ENCODE measurements at places on chromosomes 5 and 9. TPM values are rescaled to one million over a fixed set of nuclear protein-coding genes. Genes with fewer than 3 reads are reported as not detected.

The GBA2 gene
- 17.6 TPM for total RNA-seq

The IL9 gene
- not detected for total RNA-seq

The FAM169A gene
- 22.3 TPM for total RNA-seq

The OTP gene
- not detected for total RNA-seq

The MELK gene
- 45.8 TPM for total RNA-seq

The S1PR3 gene
- total RNA-seq: 5.7 TPM

The SV2C gene
- total RNA-seq: 0.08 TPM

The KIF4B gene
- not detected for total RNA-seq
